ENCODE measurements at places on chromosomes 6 and 20. TPM values are rescaled to one million over a fixed set of nuclear protein-coding genes. Genes with fewer than 3 reads are reported as not detected.

DNA sequence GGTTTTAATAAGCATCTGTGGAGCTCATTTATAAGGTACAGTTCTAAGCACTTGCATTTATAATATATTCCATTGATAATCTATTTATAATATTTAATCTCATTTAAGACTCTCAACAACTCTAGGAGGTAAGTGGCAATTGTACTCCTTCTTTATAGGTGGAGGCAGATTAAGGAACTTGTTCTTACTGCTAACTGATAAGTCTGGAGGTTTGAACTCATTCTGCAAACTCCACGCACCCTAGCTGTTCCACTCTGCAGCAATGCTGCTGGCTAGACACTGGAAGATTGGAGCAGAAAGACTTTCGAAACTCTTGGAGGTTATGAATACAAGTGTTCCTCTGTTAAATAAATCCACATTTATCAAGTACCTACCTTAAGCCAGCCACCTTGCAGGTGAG is 793 bp upstream of the HDAC2 start:
- no peak for DNase-seq

The C20orf173 gene
- total RNA-seq: not detected

The GJA1 gene
- total RNA-seq: 80.6 TPM

The IL17F gene
- total RNA-seq: not detected

GRCh38 chr6:44052419-44053023 is 74.7 kb downstream of the MRPL14 start:
- DNase-seq: peak; percentile 80
